ENCODE measurements at places on chromosomes 5 and 9.

- DNase-seq = no peak
These were observed 58.2 kb downstream of the GADD45G start for GRCh38 chr9:89662718-89663613.

- no peak for DNase-seq
These were observed 62.4 kb upstream of the GLIS3 start for GRCh38 chr9:4362281-4362680.

- DNase-seq = no peak
These were observed 233.7 kb downstream of the SMARCA2 start for GRCh38 chr9:2248768-2249265.

GRCh38 chr9:114386361-114386885 is 1.4 kb downstream of the AKNA start:
- no peak for DNase-seq

DNA sequence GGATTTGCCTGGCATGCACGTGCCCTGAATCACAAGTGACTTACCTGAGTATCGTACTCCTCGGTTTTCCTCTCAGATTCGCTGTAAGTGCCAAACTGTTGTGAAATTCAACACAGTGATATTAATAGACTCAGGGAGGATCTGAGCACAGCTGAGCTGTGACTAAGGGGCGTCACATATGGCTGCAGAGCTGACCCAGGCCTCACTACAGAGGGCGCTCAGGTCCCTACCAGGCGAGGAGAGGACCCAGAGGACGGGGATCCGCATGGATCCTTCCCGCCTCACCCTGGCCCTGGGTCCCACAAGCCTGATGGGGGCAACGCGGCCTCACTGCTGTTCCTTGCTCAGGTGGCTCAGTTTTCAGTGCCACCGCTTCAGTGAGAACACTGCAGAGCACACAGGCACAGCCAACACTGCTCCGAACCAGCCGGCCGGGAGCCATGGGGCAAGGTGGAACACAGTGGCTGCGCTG is 20.1 kb downstream of the CLPTM1L start:
- DNase-seq = no peak

- peak; percentile 61 for DNase-seq
These were observed 101.9 kb downstream of the F2RL2 start for GRCh38 chr5:76521240-76521758.

DNA sequence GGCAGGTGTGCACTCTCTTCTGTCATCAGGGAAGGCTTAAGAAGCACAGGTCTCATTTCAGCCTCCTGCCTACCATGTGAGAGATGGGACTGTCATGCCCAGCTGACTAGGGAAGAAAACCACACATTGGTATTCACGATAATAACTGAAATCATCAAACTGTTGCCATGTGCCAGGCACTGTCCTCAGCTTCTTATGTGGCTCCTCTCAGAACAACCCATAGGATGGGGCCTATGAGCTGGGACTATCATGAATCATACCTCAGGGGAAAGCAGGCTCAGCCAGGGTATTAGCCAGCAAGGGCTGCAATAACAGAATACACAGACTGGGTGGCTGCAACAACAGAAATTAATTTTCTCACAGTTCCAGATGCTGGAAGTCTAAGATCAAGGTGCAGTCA is 3.3 kb downstream of the AFAP1L1 start:
- no peak for DNase-seq

GRCh38 chr5:75603371-75603770 is 7.9 kb upstream of the ANKDD1B start:
- DNase-seq = no peak

DNA sequence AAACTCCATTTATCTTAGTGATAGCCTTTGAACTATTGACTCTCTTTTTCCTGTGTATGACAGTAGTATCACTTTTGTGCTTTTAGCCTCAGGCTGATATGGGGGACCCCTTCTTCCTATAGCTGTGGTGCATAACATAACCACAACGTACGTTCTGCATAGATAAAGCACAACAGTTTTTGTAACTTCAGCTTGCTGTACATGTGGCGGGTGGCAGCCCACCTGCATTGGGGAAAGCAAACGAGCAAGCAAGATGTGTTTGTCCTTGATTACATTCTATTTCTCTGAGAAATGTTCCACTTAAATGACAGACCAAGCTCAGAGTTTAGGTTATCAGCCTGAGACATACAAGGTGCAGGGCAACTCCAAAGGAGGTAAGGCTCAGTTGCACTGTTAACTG is 309.4 kb downstream of the KDM4C start:
- no peak for DNase-seq

- DNase-seq = no peak
These were observed 19.8 kb upstream of the IQGAP2 start for GRCh38 chr5:76383126-76383832.

DNA sequence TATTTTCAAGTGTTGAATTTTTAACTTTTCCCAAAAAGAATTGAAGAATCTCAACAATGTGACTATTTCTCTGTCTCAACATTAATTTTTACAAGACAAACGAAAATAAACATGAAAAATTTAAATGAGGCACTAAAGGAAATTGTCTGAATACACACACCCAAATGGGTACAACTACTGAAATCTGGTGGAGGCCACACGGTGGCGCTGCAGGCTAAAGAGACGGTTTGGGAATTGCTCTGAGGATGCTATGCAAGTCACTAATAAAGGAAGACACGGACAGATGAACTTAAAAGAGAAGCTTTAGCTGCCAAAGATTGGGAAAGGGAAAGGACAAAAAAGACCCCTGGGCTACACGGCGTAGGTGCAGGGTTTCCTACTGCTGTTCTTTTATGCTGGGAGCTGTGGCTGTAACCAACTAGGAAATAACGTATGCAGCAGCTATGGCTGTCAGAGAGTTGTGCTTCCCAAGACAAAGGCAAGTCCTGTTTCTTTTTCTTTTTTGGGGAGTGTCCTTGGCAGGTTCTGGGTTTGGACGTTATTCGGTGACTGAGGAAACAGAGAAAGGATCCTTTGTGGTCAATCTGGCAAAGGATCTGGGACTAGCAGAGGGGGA is at the start of gene PCDHB10:
Gene PCDHB10 (plus strand): TSS at position 244 of the 616 bp plus-strand sequence. CDS start 200 bp downstream, at position 444.
- DNase-seq = peak; percentile 43

GRCh38 chr5:107969847-107970246 is 299.1 kb upstream of the EFNA5 start:
- no peak for DNase-seq

DNA sequence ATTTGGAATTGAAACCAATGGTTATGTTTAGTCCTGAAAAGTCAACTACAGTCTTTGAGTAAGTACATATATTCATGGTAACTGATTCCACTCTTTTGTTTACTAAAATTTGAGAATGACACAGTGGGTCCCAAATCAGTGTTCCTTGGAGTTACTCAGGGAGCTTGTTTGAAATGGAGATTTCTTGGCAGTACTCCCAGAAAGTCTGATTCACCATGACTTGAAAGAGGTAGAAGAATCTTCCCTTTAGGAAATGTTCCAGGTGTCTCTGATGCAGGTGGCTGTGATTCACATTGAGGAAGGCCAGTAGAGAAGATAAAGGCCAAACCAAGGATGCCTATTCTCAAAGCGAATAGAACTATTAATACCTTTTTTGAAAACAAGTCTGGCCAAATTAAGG is 1078.3 kb downstream of the CDH12 start:
- no peak for DNase-seq

- DNase-seq = no peak
These were observed 14.4 kb downstream of the GLRX start for GRCh38 chr5:95808013-95808685.

DNA sequence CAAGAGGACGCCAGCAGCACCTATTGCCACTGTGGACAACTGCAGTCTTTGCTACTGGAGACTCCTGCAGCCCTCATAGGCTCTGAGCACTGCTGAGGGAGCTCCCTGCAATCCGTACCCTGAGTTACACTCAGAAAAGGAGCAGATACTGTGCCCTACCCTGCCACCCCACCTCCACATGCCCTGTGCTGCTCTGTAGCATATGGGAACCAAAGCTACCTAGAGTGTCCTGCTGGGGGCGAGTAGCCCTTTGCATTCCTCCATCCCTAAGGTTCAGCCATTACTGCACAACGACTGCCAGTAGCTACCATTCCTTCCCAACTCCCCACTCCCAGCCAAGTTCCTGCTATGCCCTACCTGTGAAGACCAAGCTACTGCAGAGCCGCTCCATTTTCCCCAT is 90.2 kb upstream of the SNCAIP start:
- no peak for DNase-seq

DNA sequence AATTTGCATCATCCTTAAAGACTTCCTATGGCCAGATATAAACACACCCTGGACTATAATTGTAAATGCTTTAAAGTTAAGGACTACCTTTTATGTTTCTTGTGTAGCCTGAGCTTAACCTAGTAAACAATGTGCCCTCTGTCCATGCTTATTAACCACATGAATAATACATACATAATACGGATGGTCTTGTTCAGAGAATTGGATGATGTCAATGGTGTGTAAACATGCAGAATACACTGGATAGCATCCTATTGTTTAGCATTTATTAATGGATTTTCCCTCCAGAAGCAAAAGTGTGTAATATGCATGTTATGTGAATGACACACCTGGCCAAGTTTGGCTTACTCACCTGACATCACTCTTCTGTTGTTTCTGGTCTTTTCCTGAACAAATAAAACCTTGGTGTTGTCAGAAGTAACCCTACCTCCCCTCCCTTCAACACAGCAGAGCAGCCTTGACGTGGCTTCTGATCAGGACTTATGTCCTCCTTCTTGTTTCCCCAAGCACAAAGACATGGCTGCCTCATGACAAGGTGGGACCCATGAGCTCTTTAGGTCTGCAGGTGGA is 517.9 kb downstream of the MTRR start:
- DNase-seq = no peak
